IPS DF 6.9 (cell line): ENCODE measurements at places on chromosomes 7 and 10.

DNA sequence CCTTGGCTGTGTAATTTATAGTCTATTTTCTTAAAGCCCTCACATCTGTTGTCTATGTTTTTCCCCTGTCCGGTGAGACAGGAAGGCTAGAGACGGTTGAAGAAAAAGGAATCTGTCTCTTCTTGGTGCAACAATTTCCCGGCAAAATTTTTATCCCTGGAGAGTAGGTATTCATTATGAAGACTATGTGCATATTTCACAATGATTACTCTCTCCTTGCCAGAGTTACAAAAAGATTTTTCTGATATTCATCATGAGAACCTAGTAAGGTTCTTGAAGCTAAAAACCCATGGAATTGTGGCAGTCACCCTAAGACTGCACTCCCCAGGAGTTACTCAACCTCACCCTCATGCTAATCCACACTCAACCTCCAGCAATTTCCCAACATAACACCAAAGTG is 55.0 kb upstream of the GHITM start:
- DNase-seq, result no peak

GRCh38 chr10:37146443-37146842 is 21.0 kb downstream of the ANKRD30A start:
- no peak for DNase-seq

- no peak for DNase-seq
Observed at GRCh38 chr7:156793334-156793733, 99.6 kb downstream of the LMBR1 start.

- no peak for DNase-seq
Observed at GRCh38 chr7:127891144-127891543, 140.1 kb downstream of the LRRC4 start.

DNA sequence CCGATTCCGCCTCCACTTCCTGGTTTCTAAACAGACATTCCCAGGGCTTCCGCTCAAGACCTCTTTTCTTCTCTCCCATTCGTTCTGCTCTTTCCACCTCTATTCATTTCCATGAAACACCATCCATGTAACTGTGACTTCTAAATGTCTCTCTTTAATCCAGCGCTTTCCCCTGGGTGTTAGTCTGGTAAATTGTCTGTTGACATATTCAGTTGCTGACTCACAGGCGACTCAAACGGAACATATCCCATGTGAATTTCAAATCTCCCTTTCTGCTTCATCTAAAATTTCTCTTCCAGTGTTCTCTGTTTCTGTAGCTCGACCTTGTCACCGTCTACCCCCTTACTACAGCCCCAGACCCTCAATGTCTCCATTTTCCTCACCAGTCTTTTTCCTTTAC is 119.1 kb downstream of the PFKFB3 start:
- DNase-seq, result no peak

GRCh38 chr10:31709028-31709427 is 219.6 kb downstream of the ARHGAP12 start:
- no peak for DNase-seq

DNA sequence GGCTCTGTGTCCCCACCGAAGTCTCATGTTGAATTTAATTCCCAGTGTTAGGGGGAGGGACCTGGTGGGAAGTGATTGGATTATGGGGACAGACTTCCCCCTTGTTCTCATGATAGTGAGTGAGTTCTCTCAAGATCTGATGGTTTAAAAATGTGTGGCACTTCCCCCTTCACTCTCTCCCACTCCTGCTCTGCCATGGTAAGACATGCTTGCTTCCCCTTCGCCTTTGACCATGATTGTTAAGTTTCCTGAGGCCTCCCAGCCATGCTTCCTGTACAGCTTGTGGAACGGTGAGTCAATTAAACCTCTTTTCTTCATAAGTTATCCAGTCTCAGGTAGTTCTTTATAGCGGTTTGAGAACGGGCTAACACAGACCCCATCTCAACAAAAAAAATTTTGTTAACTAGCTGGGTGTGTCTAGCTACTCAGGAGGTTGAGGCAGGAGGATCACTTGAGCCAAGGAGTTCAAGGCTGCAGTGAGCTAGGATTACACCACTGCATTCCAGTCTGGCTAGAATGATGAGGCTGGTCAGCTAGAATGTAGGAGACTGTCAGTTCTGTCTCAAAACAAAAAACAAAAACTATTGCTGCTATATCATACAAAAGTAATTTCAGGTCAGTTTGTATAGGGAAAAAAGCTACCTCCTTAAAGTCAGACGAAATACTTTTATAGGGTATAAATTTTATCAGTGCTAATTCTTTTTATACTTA is 57.7 kb downstream of the ATAD1 start:
- DNase-seq, result no peak

DNA sequence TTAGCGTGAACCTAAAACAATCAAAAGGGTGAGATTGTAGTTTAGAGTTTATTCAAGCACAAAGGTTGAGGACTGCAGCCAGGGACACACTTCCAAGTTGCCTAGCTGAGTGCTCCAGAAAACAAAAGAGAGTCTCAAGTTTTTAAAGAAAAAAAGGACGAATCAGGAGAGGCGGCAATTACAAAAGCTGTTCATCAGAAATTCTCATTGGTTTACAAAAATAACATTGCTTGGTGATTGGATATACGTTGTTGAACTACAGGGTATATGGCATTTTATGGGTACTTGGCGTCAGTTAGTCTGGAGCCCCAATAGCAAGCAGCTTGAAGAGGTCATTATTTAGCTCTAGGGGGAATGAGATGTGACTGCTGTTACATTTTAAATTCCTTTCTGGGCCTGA is 11.5 kb downstream of the ZNF438 start:
- DNase-seq, result no peak

DNA sequence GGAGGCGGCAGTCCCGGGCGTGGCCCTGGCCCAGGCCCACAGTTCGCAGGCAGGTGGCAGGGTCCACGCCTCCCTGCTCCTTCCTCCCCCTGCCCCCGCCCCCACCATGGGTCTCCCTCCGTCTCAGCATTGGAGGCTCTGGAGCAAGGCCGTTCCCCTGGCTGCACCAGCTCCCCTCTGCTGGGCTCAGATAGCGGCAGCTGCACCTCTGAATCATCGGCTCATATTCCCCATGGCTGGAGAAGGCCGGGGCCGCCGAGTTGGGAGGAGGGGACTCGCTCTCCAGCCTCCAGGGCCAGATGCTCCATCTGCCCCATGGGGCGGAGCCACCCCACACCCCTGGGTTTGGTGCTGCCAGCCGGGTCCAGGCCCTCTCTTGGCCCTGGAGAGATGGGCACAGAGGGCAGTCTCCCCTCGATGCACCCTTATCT is 145.0 kb downstream of the ELFN1 start:
- DNase-seq, result no peak
